Central memory CD4-positive, alpha-beta T cell (primary cell): ENCODE measurements at places on chromosomes 11 and 22.

DNA sequence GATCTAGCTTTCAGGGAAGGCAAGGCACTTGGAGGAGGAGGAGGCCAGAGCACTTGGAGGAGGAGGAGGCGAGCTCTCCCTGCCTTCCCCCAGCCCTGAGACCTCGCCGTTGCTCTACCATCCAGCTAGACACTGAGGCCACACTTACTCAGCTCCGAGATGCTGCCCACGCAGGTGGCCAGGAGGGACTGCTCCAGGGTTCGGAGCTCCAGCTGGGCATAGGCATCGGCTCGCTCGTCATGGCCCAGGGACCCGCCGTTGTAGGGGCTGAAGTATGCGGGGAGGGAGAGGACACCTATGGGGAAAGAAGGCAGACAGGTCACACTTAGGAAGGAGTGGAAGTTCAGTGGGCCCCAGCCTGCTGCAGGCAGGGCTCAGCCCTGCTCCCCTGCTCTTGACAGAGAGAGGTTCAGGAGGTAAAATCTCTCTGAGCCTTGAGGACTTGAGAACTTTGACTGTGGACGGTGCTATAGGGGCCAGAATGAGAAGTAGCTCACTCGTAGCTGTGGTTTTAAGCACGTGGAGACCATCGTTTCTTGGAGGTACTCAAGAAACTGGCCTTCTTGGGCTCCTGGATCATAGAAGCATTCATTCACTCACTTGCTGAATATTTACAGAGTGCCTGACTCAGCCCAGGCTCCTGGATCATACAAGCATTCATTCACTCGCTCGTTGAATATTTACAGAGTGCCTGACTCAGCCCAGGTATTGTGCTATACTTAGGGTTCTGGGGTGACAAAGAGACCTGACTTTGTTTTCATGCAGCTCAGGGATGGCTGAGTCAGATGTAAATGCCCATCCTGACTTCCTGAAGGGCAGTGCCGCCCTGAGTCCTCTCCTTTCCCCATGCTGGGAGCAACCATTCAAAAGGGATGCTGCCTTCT lies 99.2 kb downstream of the NAT10 start:
- no peak for DNase-seq

DNA sequence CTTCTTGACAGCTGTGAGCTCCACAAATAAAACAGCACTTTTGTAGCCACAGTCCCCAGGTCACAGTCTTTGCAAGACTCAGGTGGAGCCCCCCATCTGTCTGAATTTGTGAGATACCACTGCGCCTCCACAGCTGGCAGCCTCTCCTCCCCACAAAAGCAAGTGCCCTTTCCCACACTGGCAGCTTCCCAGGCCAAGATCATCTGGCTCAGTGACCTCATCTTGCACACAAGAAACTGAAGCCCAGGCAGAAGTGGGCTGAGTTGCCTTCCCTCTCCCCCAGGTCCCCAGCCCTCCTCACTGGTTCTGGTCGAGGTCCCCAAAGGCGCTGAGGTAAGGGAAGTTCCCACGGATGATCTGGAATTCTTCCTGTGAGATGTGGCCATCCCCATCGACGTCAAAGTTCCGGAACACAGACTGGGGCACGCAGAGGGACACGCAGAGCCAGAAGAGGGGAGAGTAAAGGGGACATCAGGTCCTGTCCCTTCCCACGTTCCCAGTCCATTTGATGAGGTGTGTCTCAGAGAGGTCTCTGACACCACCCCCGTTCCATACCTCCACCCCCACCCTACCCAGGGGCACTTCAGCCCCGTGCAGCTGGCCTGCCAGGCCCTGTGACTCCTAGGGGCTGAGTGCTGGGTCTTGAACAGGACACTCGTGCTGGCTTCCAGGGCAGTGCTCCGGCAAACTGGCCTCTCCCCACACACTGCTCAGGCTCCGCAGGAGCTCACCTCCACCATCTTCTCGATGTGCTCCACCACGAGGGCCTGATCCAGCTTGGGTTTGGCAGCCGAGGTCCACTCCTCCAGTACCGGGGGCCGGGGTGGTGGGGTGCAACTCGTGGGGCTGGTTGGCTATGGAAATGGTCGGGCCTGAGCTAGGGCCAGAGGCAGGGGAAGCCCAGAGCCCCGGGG lies 8.9 kb downstream of the RASGRP2 start:
- DNase-seq = no peak

GRCh38 chr11:105524286-105524685 lies 85.6 kb upstream of the GRIA4 start:
- DNase-seq = no peak

- no peak for DNase-seq
These were observed 1053.8 kb downstream of the TBC1D22A start for GRCh38 chr22:47816121-47816862.

- DNase-seq = no peak
These were observed 428 bp downstream of the CDKN1C start for GRCh38 chr11:2885017-2885677.

DNA sequence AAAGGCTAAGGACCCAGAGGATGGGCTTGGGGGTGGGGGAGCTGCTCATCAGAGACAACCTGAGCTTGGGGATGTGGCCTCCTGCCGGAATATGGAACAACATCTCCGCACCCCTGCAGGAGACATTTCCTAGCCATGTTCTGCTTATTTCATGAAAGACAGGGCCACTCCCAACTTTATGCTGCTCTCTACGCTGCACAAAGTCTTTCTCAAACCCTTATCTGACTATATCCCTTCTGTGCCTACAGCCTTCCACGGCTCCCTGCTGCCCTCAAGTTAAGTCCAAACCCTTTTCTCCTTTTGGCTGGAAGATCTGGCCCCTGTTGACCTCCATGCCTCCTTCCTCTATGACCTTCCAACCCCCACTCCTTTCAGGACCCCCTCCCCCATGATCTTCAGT lies 562.0 kb downstream of the MN1 start:
- no peak for DNase-seq

DNA sequence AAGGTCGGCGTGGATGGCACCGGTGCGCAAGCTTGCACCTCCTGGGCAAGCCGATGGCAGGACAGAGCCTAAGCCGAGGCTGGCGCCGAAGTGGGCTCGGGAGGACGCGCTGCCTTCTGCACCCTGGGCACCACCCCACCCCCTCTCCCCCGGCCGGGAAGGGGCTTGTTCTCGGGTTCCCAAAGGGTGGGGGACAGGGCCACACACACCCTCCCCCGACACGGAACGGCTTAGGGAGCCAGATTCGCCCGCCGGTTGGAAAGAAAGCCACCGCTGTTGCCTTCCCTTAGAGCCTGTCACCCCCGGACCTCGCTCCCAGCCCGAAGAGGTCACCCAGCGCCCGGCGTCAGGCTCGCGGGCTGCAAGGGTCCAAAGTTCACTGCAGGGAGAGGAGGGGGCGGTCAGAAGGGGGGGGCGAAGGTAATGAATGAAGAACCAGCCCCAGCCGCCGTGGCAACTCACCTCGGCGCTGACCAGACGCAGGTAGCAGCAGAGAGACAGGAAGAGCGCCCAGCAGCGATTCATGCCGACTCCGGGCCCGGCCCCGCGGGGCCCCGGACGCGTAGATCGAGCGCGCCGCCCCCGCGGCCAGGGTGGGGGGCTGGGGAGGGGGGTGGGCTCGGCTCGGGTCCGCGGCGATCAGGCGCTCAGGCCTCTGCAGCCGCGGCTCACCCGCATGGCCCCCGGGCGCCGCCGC lies 1.2 kb downstream of the PDGFB start:
- no peak for DNase-seq

DNA sequence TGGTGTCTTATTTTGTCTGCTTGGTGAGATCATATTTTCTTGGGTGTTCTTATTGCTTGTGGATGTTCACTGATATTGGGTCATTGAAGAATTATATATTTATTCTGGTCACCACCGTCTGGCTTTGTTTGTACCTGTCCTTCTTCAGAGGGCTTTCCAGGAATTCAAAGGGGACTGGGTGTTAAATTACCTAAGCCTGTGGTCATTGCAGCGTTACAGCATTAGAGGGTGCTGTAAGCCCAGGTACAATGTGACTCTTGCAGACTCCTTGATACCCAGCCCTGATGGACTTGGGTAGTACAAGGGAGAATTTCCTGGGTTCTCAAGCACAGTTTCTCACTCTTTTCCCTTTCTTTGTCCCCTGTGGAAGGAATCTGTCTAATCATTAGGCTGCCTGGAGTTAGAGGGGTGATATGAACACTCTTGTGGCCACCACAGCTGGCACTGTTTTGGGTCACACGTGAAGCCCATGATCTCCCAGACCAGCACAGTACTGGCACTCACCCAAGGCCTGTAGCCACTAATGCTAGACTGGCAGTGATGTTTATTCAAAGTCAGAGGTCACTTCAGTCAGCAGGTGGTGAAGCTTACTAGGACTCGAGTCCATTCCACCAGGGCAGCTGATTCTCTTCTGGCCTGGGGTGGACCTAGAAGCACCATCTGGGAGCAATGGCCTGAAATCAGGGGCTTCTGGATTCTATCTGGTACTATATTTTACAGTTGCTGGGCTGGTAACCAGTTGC lies 56.1 kb upstream of the NARS2 start:
- DNase-seq = no peak

DNA sequence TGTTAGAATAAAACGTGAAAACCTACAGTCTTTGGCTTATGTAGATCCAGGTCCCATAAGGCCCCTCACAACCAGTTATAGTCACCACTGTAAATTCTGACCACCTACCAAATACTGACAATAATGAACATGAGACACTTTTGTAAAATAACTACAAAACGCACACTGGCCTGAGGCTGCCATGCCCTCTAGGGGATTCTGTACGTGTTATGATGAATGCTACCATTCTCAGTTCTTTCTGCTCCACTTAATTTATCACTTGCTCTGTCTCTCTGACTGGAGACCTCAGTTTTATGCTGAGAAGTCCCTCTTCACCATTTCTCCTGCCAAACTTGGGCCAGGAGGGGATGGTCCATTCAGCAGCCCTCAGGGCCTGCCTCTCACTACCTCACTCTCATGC lies 18.7 kb upstream of the TMPRSS5 start:
- DNase-seq = no peak

GRCh38 chr11:40467771-40468170 lies 991.7 kb downstream of the LRRC4C start:
- no peak for DNase-seq

DNA sequence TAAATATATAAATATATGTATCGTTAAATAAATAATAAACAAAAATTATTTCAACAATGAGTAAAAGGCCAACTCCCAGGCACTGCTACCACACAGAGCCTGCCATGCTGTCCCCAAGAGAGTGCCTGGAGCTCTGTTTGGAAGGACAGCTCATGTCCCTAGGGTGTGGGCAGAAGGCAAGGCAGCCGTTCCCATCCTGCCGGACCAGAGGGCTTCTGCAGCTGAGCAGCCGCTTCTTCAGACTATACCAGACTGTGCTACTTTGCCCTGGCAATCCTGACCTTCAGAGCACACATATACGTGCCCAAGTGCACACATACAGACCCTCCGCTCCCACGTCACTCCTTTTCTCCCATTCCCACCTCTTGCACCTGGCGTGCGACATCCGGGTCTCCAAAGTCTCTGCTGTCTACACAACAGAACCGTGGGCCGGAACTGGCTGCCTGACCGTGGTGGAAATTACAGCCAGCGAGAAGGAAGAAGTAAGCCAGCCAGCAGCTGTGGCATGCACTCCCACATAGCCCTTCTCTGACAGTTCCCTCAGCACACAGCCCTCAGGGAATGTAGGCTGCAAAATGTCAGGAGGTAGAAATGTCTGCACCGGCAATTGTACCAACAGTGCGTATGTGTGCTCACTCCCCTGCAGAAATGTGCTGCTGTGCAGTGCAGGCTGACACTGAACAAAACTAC lies 24.0 kb downstream of the PAX6 start:
- no peak for DNase-seq

GRCh38 chr11:72491001-72491400 lies 56.7 kb upstream of the CLPB start:
- no peak for DNase-seq

GRCh38 chr22:19497245-19497644 lies 17.5 kb downstream of the CDC45 start:
- DNase-seq = no peak

DNA sequence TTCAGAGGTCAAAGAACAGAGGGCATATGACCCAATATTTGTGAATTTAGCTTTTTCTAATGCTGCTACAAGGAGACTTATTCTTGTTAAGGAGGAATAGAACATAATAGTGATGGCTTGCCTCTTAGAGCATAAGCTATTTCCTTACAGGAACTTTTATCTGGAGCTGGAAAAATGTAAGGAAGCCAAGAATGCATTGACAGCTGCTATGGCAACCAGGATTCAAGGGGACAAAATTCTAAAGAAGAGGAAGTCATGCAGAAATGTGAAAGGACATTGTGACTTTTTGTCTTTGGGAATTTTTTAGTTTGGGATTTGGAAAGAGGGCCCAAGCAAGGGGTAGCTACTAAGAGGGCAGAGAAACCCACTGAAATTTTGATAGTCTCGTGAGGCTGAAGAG lies 51.1 kb downstream of the EHF start:
- DNase-seq = no peak

DNA sequence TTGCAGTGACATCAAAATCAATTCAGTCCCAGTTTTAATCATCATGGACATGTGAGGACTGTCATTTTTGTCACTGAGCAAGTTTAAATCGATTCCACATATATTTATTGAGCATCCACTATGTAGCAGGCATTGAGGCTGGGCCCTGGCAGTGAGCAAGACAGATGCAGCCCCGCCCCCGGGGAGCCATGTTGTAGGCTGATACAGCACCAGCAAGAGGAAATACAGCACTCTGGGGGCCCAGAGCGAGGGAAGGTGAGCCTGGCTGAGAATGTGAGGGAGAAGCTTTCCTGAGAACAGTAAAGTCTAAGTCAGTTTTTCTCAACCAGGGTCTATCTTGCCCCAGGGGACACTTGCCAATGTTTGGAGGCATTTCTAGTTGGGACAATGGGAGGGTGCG lies 108.6 kb upstream of the ASPHD2 start:
- no peak for DNase-seq

DNA sequence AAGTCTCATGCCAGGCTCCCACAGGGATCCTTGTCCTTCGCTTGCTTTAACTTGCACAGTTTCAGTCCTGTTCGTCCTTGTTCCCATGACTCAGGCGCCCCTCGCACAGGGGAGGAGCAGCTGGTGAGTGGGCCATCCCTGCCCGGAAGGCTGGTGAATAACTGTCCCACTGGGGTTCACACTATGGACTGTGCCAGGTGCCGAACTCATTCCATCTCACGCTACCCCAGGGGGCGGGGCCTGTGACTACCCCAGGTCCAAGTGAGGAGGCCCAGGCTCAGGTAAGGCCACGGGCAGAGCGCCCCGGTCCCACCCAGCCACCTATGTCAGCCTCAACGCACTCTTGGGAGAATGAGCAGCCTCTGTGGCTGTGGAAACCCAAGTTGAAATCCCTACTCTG lies 7.2 kb upstream of the CARD10 start:
- DNase-seq = no peak

DNA sequence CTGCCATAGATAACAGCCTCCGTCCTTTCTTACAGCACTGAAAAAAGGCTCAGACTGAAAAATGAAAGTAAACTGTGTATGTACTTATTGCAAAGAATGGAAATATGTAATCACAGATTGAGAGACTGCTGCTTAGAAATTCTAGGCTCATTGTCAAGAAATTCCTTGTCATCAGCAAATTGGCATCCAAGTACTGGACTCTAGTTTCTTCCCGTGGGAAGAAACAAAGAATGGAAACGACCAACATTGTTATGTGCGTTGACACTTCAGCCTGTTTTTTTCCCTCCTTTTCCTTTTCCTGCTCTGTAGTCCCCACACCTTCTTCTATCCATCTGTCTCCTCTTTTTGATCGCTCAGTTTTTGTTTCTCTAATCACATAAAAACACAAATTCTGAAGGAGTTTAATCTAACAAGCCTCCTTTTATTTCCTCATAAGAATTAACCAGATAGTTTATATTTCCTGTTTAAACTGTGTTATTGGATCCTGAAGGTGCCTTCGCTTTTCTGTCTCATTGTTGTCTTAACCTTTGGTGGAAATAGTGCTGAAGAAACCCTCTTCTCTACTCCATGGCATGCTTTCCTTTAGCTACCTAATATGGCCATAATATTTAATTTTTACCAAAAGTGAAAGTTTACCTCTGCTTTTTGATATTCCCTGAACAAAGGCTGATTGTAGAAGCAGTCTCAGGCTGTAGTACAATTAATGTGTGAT lies 20.0 kb upstream of the CASP12 start:
- peak; percentile 30 for DNase-seq
